ENCODE measurements at places on chromosomes 2 and 18.

- no peak for DNase-seq
Measured at GRCh38 chr2:22350621-22351020, 1034.4 kb upstream of the KLHL29 start.

GRCh38 chr2:158179660-158180059 lies 78.0 kb downstream of the UPP2 start:
- no peak for DNase-seq

GRCh38 chr2:241762321-241762932 lies 14.2 kb upstream of the GAL3ST2 start:
- no peak for DNase-seq

DNA sequence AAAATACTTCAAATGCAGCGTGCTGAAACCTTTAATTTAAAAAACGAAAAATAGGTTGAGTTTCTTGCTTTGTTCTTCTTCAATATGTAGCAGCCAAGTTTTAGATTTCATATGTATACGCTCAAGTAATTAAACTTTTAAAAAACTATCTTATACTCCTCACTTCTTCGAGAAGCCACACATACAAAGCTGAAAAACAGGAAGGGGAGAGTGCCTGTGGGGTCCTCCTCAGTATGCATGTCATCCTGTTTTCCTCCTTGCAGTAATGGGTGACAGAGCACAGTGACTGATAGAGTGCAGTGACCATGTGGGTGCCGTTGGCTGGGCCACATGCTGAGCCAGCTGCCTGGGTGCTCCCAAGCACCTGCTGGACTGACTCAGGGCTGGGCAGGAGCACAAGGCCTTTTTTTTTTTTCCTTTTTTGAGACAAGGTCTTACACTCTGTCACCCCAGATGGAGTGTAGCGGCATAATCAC lies 33.3 kb downstream of the UXS1 start:
- DNase-seq = no peak

DNA sequence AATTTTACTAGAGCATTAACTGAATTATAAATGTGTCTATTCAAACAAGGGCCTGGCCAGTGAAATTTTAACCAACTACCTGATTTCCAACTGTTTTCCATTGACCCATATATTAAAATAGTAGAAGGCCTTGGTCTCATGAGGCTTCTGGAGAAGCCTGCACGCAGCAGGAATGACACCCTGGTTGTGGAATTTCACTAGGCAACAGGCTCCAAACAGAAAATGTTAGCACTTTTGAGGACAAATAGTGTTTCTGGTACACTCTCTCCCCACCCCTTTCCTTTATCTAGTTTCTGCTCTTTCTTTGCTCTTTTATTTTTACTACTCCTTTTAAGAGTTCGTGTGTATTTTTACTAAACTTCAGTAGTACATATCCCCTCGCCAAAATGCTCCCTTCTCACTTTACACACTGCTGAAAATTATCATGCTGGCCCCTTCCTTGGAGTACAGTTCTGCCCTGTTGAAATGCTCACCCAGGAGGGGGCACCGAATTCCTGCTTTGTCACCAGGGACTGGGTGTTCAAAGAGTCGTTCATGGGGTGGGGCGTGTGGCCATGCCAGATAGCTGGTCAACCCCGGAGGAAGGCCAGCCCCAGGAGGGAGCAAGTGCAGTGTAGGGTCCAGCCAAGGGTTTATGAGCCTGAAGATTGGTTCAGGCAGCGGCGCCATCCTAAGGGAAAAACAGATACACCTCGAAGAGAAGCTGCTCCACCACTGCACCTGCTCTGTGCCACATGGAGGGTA lies 22.1 kb upstream of the COL6A3 start:
- DNase-seq = no peak

DNA sequence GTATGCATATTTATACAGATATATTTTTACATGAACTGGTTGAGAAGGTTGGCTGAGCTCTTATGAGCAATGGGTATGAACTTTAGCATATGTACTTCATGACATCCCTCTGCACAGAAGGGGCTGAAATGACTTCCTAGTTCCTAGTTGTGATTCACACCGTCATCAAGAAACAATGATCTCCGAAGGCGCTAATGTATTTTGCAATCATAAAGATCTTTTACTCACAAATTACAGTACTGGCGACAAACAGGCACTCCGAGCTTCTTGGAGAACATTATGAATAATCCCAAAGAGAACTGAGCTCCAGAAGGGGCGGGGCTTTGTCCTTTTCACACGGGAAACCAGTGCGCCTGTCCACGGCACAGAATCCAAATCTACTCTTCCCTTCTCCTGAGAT lies 18.1 kb downstream of the BCL2 start:
- no peak for DNase-seq

DNA sequence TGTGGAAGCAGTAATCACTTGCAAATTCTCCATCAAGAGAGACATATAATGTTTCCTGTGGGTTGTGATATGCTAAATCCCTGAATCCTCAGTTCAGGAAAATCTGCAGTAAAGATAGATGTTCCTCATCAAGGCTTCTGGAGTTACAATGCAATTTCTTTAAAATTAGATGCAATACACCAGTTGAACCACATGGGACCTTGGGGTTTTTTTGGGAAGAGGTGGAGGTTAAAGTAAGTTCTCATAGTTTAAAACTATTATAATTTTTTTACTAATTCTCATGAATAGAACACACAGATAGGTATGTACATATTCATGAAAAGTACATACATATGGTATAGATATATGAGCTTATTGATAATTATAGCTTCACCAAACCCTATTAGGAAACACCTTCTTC lies 496.2 kb downstream of the SATB2 start:
- no peak for DNase-seq

DNA sequence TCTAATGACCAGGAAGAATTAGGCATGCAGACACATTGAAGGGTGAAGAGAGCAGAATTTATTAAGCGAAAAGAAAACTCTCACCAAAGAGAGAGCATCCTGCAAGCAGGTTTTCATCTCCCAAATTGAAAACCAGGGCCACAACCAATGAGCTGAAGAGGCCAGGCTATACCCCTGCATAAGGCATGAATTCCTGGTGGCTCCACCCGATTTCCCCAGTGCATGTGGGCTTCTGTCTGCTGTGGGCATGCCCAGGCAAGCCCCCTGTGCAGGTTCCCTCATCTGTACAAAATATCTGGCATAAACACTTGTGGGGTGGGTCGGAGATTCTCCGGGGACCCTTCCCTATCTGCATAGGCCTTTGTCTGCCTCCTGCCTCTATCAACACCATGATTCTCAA lies 621.6 kb upstream of the LRRTM1 start:
- DNase-seq = no peak

DNA sequence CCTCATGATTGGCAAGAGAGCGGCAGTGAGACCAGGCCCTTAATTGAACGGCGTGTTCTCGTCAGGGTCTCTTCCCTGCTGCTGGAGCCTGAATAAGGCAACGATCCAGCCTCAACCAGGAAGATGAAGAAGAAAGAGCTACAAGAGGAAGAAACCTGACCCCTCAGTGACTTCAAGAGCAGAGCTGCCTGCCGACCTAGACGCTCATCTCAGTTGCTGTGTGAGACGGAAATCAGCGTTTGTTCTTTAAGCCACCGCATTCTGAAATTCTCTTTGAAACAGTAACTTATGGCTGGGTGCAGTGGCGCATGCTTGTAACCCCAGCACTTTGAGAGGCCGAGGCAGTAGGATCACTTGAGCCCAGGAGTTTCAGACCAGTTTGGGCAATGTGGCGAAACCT lies 29.6 kb upstream of the KCNG3 start:
- no peak for DNase-seq

GRCh38 chr2:100786297-100786658 lies 33.7 kb upstream of the NPAS2 start:
- DNase-seq = no peak

- no peak for DNase-seq
Measured at GRCh38 chr2:114368705-114369104, 73.7 kb upstream of the DPP10 start.

DNA sequence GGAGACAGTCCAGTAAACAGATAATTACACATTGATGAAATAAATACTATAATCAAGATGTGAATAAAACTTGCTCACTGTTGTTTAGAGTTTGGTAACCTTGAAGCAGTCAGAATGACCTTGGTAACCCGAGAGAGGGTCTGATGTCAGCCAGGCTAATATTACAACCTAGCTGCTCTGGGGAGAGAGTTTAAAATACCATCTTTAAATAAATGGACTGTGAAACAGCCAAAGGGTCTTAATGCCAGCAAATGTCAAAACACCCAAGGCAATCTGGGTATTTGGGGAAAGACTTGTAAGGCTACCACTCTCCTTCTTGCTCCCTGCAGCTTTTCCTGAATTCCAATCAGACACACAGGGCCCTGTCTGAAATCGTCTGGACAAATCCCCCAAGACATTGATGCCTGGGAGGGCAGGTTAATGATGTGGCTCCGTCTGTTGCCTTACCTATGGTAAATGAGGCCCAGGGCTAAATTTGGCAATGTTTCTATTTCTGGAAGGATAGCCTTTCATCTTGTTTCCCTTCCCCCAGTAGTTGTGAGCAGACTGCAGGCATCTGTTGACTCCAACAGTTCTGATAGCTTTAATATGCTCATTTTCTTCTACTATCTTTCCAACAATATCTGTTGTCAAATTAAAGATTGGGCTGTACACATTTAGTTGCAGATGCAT lies 43.0 kb upstream of the ITGB6 start:
- DNase-seq = no peak

Data from stimulated activated CD8-positive, alpha-beta memory T cell treated with anti-CD3 and anti-CD28 coated beads, Interleukin-4, amount 100 ng/mL, for 4 hours (primary cell).